ENCODE measurements at places on chromosomes 3 and 15.

GRCh38 chr3:186997473-186997939 is 67.2 kb downstream of the ST6GAL1 start:
- no peak for DNase-seq

GRCh38 chr15:90065682-90066049 is 36.6 kb downstream of the IDH2 start:
- DNase-seq: no peak

DNA sequence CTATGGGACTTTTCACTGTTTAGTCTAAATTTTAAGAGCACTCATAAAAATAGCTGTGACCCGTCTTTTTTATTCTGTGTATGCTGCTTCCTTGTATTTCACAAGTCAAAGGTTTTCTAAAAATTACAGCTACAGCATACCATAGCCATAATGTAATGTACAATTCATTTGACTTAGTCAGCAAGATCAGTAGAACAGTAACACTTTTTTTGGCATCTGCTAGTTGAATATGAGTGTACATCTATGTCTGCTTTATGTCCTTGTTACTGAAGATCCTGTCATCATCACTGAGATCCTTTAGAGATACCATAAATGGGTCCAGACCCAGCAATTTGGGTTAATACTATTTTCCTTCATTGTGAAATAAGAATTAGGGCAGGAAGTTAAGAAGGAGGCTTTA is 42.2 kb downstream of the CMSS1 start:
- no peak for DNase-seq

DNA sequence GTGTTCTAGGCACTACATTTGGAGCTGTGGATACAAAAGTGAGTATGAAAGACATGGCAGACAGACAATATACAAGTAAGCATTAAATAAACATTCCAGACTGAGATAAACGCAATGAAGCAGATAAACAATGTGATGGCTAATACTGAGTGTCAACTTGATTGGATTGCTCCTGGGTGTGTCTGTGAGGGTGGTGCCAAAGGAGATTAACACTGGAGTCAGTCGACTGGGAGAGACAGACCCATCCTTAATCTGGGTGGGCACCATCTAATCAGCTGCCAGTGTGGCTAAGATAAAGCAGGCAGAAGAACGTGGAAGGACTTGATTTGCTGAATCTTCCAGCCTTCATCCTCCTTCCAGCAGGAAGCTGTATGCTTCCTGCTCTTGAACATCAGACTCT is 77.2 kb downstream of the CADPS start:
- DNase-seq: no peak

- no peak for DNase-seq
Observed at GRCh38 chr15:68149059-68149458, 56.1 kb downstream of the CALML4 start.

DNA sequence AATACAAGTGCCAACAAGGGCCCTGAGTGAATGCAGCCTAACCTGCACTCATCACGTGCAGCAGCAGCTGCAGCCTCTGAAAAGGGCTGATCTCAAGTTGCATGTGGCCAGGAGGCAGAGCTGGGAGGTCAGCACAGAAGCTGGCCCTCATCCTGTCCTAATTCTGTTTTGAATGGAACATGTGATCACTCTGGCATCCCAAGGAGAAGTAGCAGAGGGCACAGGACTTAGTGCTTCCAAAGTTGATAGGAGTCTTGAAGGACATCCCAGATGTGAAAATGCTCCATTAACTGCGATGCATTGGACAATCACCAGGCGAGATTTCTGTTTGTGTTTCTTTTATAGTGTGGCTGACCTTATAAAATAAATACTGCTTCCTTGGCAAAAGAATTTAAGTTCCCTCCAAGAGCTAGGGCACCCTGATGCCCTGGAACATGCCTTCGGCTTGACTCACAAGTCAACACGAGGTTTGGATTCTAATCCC is 31.6 kb upstream of the STAG1 start:
- peak; percentile 3 for DNase-seq

DNA sequence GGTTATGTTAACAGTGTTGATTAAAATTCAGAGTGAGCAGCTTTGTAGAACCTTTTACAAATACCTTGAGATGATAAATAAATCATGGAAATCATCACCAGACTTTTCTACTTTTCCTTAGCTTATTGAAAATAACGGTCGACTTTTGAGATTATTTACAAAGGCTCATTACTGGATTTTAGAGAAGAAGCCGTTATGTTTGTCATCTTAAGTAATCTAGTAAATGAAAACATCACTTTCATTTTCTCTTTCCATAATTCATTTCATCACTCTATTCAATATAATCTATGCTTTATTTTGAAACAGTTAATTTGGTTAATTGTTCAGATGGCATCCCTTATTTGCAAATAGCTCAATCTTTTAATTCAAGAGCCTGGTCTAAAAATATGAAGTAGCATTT is 3.6 kb downstream of the PLCL2 start:
- no peak for DNase-seq

- DNase-seq: no peak
Observed at GRCh38 chr3:12898290-12898964, 57.1 kb upstream of the RPL32 start.

- DNase-seq: no peak
Observed at GRCh38 chr3:15049584-15049983, 15.5 kb downstream of the MRPS25 start.

- no peak for DNase-seq
Observed at GRCh38 chr3:100141586-100141985, 27.3 kb upstream of the FILIP1L start.

Measured in DMS53 (cell line).